RPMI8226 (cell line): ENCODE measurements at places on chromosomes 2 and 18.

- DNase-seq: no peak
These were observed 34.2 kb downstream of the MRPS9 start for GRCh38 chr2:105072039-105072438.

- DNase-seq: peak; percentile 66
These were observed 13.6 kb upstream of the THADA start for GRCh38 chr2:43609290-43609918.

DNA sequence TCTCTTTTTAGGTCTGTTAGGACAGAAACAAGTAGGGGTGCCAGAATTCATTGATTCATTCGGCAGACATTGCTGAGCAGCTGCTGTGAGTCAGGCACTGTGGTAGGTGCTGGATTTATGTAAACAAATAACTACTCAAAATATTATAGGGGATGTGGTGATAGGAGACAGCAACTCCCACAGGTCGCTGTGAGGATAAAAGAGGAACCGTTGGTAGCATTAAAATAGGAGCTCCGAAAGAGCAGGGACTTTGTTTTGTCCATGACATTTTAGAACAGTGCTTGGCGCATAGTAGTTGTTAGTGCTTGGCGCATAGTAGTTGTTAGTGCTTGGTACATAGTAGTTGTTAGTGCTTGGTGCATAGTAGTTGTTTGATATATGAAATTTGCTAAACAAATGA is 29.2 kb downstream of the ATP6V1C2 start:
- no peak for DNase-seq

- DNase-seq: no peak
These were observed 69.9 kb downstream of the CTAGE1 start for GRCh38 chr18:22347606-22348511.

DNA sequence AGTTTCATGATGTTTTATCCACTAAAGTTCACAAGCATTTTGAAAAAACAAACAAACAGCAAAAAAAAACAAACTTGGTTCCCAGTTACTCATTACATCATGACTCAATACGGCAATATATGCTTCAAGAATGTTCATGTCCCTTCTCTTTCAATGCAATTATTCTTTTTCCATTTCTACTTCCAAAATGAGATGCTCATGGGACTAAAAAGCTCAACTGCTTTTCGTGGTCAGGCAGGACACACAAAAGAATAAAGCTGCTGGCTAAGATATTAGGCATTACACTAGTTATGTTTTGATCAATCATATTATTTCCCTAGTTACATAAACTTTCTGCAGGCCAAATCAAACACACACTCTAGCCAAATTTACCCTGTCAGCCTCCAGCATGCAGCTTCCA is 301.3 kb downstream of the EPHA4 start:
- DNase-seq: no peak

- DNase-seq: no peak
These were observed 43.8 kb downstream of the SOCS6 start for GRCh38 chr18:70332694-70333093.

- DNase-seq: no peak
These were observed 439.1 kb upstream of the HNMT start for GRCh38 chr2:137525132-137525531.

- DNase-seq: no peak
These were observed 93.6 kb downstream of the GYPC start for GRCh38 chr2:126749537-126749936.

DNA sequence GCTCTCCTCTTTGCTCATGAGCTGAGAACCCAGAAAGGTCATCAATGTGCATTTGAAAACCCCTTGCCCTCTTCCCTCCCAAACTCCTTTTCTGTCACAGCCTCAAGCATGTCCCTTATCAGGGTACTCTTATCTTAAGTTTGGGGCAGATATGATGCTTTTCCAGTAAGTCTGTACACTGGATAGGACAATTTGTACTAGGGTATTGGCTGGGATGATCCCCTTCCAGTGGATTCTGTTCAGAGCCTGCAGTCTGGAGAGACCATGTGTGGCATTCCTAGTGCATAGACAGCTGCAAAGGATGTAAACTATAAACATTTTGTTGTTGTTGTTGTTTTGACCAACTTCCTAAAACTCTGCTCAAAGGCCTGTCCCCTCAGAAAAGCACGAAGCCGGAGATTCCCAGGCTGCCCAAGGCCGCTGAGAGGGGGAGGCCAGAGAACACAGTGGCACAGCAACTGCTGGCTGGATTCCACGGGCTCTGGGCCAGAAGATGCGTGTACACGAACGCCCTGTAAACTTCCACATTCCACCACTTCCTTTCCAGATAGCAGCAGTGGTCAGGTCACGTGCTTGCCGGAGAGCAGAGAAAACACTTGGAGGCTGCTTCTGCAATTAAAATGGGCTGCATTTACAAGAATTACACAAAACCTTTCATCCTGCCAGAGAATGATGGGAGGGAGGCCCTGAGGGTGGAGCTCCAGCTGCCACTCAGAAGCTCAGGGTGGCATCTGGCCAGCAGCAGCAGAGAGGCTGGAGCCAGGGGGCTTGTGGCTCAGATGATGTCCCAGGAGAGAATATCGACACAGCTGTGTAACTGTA is 42.1 kb downstream of the BMP10 start:
- peak; percentile 96 for DNase-seq

- peak; percentile 58 for DNase-seq
These were observed 83.4 kb downstream of the ZFP36L2 start for GRCh38 chr2:43142921-43143438.

DNA sequence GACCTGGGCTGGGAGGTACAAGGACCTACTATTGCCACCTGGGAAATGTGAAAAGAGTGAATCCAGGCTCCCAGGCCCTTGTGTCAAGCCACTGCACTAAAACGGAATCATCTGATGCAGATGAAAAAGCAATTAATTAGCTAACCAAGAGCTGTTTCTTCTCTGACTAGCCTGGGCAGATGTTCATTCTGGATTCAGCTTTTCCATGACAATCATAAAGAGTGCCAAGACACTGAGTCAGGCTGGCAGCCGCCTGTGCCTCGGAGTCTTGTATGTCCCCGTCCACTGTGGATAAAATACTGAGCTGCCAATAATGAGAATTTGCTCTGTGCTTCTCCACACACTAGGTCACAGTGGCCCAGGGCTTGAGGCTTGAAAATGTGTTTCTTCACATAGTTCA is 21.7 kb upstream of the LCLAT1 start:
- DNase-seq: no peak

DNA sequence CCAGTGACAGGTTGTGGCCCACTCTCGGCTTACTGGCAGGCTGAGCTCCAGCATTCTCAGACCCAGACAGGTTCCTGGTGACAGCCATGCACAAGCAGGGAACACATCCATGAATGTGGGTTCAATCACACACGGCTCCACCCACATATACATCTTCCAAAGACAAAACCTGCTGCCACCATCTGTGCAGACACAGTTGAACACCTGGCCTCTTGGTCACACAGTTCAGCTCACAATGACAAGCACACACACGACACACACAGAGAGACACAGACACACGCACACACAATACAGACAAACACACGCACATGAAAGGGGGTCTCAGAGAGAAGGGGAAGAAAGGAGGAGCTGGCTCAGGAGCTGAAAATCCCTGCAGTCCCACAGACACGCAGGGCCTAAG is 32.1 kb upstream of the PTMA start:
- DNase-seq: no peak

DNA sequence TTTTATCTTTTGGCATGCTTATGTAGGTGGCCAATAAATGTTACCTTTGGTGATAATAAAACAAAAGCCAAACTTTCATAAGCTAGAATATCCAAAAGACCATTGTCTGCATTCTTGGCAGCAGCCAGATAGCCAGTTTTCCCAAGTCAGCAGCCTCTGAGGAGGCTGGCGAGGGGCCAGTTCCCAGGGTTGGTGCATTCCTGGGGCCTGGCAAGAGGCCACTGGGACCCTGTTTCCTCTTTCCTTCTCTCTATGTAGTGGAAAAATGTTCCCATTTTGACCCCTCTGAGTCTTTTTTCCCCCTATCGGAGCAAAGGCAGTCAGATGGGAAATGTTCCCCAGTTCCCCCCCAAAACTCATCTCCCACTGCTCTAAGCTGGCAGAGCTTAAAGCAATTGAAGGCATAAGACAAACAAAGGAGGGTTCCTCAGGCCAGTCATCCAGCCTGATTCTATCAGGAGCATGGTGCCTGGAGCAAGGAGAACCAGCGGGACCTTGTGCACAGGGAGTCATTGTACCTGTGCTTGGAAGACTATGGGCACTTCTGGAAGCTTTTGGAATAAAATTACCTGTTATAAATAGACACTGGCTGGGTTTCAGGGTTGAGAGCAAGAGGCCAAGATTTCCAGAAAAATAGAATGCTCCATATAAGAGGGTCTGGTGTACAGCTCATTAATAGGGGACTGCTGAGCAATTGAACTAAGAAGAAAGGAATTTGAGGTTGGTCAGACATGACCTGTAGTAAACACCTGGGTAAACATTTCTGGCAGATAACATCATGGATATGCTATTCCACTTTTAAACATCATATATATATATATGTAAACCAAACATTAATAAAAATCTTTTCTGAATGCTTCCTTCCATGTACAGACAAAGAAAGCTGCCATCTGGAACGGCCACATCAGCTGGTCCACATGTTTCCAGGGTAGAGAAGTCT is 63.4 kb downstream of the NCKAP5 start:
- DNase-seq: no peak

GRCh38 chr2:7057865-7058400 is 140.7 kb downstream of the RNF144A start:
- DNase-seq: peak; percentile 52

GRCh38 chr18:44536046-44536445 is 144.6 kb upstream of the SETBP1 start:
- no peak for DNase-seq

GRCh38 chr2:223692191-223692947 is 90.2 kb upstream of the SCG2 start:
- peak; percentile 4 for DNase-seq

GRCh38 chr2:19027626-19028025 is 330.8 kb downstream of the OSR1 start:
- DNase-seq: no peak

- no peak for DNase-seq
These were observed 85.5 kb downstream of the DSC3 start for GRCh38 chr18:30957066-30957465.

GRCh38 chr2:96353032-96353561 is 17.5 kb downstream of the NCAPH start:
- DNase-seq: no peak

DNA sequence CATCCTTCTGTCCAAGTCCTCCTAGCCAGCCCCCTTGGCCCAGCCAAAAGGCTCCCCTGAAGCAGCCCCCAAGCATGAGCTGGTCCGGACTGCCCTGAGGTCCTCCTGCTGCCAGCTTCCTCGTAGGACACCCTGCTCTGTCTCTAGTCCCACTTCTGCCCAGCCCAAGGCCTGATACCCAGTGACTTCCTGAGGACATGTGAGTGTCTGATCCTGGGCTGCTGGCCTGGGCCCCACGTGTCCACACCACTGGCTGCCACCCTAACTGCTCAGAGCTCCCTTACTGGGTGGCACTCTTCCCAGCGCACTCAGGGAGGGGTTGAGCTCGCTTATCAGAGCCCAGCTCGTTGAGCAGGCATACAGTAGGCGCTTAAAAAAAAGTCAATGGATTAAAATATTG is 34.4 kb upstream of the PDIA6 start:
- DNase-seq: no peak

- DNase-seq: peak; percentile 33
These were observed 36.0 kb upstream of the TTC27 start for GRCh38 chr2:32591669-32592463.

- DNase-seq: no peak
These were observed 16.3 kb downstream of the NYAP2 start for GRCh38 chr2:225415792-225416191.

DNA sequence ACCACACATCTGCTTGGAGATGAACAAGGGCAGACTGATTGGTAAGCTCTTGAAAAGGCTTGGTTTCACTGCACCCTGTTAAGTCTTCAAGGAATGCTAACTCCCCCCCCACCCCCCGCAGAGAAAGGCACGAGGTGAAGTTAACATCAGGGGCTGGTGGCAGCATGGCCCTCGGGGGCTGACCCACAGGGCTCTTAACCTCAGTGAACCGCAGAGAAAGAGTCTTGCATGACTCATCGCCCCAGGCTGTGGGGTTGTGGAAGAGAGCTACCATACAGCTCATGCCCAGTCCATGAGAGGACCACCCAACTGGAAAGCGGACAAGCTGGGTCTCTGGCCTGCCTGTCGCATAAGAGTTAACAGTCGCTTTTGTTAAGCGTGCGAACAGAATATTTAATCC is 10.6 kb upstream of the CEP68 start:
- DNase-seq: no peak

- DNase-seq: no peak
These were observed 135.2 kb downstream of the BARD1 start for GRCh38 chr2:214674278-214674677.

DNA sequence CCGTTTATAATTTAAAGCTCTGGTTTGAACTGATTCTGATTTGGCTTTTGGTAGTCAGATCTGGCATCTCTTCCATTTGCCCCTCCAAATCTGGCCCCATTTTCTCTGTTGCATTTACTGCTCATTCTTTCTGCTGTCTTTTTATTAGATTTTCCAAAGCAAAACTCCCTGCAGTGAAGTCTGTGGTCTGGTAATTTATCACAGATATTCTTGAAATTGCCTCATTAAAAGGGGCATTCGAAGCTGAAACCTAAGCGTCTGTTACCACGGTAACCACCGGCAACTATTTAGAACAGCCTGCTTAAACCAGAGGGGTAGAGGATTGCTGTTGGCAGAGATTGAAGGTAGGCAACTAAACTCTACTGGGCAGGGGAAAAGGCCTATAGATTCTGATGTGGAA is 111.5 kb upstream of the UPP2 start:
- DNase-seq: no peak

DNA sequence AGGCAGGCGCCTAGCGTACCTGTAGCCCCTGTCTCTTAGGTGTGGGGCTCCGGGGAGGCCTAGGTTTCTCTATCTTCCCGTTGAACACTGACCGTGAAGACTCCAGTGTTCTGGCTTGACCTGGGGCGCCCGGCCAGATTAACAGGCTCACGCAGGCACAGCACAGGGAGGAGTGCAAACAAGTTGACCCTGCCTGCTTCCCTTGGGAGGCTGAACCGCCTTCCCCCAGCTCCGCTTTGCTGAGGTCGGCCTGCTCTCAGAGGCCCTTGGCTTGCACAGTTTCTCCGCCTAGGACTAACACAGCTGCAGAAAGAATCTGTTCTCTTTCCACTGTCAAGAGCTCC is 567 bp downstream of the PCYOX1 start:
- no peak for DNase-seq

DNA sequence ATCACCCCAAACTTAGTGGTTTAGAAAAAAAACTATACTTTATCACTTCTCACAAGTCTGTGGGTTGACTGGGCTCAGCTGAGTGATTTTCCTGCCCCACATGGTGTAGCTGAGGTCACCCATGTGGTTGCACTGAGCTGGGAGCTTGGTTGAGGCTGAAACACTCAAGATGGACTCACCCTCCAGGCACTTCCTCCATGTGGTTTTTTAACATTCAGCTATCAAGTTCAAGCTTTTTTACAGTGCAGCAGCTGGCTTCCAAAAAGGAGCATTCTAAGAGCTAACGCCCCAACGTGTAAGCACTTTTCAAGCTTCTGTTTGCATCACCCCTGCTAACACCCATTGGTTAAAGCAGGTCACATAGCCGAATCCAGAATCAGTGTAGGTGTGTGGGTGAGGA is 105.9 kb upstream of the CREB1 start:
- peak; percentile 67 for DNase-seq

- no peak for DNase-seq
These were observed 332.4 kb upstream of the KYNU start for GRCh38 chr2:142545036-142545435.
